ENCODE measurements at places on chromosomes 2 and 18.

- no peak for DNase-seq
Observed at GRCh38 chr2:6578416-6578815, 287.3 kb downstream of the CMPK2 start.

- DNase-seq: no peak
Observed at GRCh38 chr18:28407681-28408080, 230.8 kb upstream of the CDH2 start.

GRCh38 chr2:219001577-219002394 lies 8.6 kb upstream of the CRYBA2 start:
- no peak for DNase-seq

- DNase-seq: no peak
Observed at GRCh38 chr2:41900101-41900577, 147.7 kb upstream of the PKDCC start.

GRCh38 chr2:143548032-143548431 lies 418.8 kb downstream of the ARHGAP15 start:
- DNase-seq: no peak

- no peak for DNase-seq
Observed at GRCh38 chr2:62042400-62042799, 136.9 kb downstream of the COMMD1 start.

DNA sequence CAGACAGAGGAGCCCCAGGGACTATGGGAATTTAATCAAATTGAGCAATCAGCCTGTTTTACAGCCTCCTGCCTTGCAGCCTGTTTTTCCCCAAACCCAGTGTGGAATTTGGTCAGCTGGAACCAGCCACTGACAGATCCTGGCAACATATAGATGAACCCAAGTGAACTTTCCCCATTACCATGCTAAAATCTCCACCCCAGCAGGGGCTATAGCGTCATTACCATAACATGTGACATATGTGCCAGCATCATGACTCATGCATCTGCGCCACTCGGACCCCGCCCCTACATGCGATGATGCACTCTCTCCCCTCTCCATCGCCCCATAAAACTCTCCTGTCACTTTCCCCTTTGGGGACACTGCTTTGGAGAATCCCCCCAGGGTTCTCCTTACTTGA lies 17.3 kb upstream of the FEZ2 start:
- no peak for DNase-seq

DNA sequence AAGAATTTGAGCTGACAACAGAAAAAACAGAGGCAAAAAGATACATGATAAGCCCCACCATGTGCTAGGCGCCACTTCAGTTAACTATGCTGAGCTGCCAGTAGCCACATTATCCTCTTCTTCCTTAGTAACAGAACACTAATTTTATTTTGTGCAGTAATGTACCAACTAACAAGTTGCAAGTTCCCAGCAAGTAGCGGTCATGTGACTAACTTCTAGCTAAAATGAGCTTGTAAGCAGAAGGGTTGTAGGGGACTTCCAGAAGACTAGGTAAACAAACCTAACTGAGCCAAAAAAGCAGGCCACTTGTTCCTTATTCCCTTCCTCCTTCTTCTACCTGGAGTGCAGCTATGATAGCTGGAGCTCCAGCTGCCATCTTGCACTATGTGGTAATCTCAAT lies 75.5 kb downstream of the DTNB start:
- no peak for DNase-seq

DNA sequence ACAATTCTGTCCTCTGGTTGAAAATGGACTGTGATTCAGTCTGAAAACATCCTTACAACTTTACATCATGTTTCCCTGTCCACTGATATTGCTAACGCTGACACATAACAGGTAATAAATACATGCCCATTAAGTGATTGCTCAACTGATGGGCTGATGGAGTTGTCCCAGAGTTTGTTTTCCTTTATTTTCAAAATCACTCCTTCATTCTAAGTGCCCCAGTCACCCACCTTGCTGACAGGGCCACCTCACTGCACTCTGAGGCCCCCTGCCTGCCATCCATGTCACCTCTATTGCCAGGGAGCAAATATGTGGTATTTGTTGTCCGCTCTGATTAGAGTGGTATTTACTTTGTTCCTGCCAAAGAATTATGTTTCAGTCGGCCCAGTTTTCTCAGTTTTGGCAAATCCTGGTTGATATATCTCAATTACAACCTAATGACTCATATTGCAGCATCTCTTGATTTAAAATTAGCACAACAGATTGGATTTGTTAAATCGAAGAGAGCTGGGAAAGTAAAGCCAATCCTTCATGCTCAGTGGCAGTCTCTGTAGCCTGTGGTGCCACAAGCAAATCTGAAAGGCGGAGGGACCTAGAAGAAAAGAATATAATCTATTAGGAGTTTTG lies 105.1 kb downstream of the RDH14 start:
- no peak for DNase-seq

GRCh38 chr2:216149741-216150140 lies 40.6 kb downstream of the XRCC5 start:
- DNase-seq: no peak

DNA sequence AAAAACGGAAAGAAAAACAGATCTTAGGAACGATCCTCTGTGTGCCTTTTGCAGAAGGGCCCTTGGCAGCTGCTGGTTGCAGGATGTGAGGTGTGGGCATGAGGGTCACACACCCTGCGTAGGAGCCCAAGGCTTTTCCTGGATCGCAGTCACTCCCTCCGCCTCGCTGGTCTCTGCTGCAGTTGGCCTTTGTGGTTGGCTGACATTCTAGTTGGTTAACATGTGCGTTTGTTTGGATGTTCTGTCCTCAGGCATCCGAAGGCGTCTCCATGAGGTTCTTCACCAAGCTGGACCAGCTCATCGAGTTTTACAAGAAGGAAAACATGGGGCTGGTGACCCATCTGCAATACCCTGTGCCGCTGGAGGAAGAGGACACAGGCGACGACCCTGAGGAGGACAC lies 61.7 kb downstream of the INPP5D start:
- no peak for DNase-seq

GRCh38 chr2:42105330-42106256 lies 57.8 kb downstream of the PKDCC start:
- peak; percentile 47 for DNase-seq

- DNase-seq: no peak
Observed at GRCh38 chr2:67649331-67650261, 252.5 kb downstream of the ETAA1 start.

- DNase-seq: no peak
Observed at GRCh38 chr18:54878659-54879358, 50.5 kb downstream of the RAB27B start.

- DNase-seq: no peak
Observed at GRCh38 chr2:28547223-28547860, 51.5 kb downstream of the PLB1 start.

GRCh38 chr2:86185517-86186212 lies 9.6 kb downstream of the IMMT start:
- DNase-seq: no peak

DNA sequence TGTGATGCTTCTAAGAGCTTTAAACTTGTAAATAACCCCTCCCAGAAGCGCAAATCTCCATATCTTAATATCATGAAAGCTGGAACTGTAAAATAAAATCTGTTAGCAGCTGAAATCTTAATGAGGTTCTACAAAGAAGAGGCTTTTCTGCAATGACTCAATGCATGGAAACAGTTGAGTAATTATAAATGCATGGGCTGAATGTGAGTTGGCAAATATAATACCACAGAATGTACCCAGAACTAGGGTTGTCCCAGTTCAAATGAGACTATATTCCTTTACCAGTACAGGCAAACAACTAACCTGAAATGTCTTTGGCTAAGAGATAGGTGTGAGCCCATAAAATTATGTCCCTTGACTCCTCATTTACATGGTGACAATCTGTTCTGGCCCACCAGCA lies 52.9 kb downstream of the SATB2 start:
- no peak for DNase-seq

DNA sequence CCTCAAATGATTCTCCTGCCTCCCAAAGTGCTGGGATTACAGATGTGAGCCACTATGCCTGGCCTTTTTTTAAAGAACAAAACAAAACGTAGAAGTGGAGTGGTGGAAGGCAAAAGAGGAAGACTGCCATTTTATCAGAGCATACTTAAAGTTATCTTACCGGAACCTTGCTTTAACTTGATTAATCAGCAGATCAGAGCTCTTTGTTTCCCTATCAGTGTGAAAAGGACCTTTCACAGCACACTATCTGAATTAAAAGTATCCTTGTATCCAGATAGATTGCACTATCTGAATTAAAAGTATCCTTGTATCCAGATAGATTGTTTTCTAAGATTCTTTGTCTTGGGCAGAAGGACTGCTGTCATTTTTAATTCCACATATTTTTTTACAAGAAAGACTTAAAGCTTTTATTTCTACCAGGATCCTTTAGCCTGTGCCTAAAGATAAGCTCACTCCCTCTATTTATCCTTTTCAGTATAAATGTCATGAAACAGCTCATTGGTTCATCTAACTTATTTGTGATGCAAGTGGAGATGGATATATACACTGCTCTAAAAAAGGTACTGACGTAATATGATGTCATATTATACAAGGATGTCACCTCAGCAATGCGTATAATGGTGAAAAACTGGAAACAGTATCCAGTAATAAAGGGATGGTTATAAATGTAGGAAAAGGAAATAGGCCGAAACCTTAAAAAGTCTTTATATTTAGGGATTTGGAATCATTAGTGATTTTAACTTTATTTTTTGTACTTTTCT lies 17.8 kb downstream of the GMCL1 start:
- no peak for DNase-seq

GRCh38 chr2:25524507-25524906 lies 148.9 kb downstream of the DTNB start:
- DNase-seq: no peak

Measured in activated T-cell treated with anti-CD3 and anti-CD28 coated beads for 24 hours (primary cell).